G401 (cell line): ENCODE measurements at places on chromosomes 12 and 14. TPM values are rescaled to one million over a fixed set of nuclear protein-coding genes. Genes with fewer than 3 reads are reported as not detected.

DNA sequence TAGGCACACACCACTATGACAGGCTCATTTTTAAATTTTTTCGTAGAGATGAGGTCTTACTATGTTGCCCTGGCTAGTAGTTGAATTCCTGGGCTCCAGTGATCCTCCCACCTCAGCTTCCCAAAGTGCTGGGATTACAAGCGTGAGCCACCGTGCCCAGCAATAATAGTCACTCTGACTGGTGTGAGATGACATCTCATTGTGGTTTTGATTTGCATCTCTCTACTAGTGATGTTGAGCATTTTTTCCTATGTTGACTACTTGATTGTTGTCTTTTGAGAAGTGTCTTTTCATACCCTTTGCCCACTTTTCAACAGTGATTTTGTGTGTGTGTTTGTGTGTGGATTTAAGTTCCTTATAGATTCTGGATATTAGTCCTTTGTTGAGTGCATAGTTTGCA, 26.3 kb downstream of the ATP2A2 start:
- no peak for DNase-seq

DNA sequence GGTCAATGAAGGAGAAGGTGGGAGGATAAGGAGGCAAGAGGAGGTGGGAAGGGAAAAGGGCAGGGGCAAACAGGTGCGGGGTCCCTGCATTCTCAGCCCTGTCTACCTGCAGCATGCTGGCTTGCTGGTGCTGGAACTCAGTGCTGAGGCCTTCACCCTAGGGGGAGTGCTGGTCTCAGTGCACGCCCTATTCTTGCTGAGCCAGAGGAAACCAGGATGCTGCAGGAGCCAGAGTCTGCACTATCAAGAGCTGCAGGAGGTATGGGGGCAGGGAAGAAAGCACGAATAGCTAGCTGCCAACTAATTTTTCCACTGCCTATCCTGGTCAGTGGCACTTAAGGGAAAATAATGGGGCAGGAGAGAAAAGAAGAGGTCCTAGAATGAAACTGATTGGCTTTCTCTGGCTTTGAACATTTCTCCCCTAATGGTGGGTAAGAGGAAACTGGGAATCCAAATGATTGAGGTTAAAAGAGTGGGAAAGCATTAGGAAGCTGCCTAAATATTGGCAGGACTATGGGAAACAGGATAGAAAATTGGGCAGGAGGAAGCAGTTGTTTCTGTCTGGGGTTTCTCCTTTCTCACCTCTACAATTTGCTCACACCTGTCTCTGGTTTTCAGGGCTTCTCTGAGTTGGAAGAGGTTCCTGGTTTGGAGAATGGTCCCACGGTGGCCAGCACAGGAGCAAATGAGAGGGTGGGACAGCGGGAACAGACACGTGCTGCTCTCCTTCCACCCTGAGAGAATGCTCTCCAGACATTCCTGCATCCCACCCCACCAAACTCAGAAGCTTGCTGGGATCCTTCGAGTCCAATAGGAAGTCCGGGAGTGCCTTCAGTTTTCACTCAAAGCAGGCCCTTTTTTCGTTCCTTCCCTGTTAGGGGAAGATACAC, 1.9 kb downstream of the TMEM253 start:
- peak; percentile 24 for DNase-seq

GRCh38 chr12:85669911-85670310, 166.3 kb downstream of the RASSF9 start:
- DNase-seq, result no peak

GRCh38 chr12:4540638-4541037, 1.9 kb downstream of the RAD51AP1 start:
- no peak for DNase-seq

- DNase-seq, result no peak
Observed at GRCh38 chr14:70011098-70011497, 131.9 kb downstream of the SMOC1 start.

- no peak for DNase-seq
Observed at GRCh38 chr14:30855345-30856037, 18.9 kb upstream of the COCH start.

DNA sequence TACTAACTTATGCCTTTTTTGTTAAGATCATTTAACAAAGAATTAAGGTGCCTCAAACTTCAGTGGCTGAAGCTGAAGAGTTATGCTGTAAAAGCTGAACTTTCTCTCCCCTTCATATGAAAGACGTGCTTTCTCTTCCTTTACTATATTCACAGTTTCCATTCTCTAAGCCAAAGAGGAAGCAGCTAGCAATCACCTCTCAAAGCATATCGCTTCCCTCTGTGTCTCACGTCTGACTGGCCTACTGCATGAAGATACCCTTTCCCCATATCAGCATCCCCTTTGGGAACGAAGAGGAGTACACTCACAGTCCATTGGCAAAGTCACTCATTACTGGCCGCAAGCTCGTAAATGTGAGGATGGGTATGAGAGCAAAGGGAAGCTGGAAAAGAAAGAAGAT, 34.9 kb downstream of the SLC11A2 start:
- no peak for DNase-seq

- no peak for DNase-seq
Observed at GRCh38 chr14:56918849-56919574, 108.7 kb upstream of the OTX2 start.

- DNase-seq, result no peak
Observed at GRCh38 chr14:58491593-58491992, 64.1 kb downstream of the KIAA0586 start.

- DNase-seq, result no peak
Observed at GRCh38 chr12:27578689-27579372, 54.8 kb downstream of the PPFIBP1 start.

DNA sequence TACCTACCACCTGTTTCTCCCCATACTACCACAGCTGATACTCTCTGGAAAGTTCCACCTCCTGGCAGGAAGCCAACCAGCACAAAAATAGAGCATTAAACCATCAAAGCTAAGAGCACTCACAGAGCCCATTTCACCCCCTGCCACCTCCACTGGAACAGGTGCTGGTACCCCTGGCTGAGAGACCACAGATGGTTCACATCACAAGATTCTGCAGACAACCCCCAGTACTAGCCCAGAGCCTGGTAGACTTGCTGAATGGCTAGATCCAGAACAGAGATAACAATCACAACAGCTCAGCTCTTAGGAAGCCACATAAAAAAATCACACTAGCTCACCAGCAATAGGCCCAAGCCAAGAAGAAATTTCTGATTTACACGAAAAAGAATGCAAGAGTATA, 855.2 kb downstream of the FSCB start:
- DNase-seq, result no peak

DNA sequence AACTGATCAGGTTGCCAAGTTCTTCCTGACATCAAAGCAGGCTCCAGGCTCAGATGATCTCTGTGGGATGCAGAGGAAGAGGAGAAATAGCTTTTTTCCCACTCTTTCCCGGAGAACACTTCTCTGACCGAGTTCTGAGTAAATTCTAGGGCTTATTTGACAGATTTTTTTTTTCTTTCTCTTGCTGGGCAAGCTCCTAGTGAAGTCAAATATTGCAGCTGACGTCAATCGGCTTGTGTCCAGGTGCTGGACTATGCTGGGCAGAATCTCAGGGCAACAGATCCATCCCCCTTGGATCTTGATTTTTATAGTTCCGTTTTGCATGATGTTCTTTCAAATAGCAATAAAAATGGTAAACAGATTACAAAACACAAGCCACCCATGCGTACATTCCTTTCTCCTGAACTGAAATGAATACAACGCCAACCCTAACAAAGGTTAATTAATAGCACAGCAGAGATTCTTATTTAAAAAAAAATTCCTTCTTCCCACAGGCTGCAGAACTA, 182.2 kb downstream of the NOVA1 start:
- DNase-seq, result peak; percentile 95

DNA sequence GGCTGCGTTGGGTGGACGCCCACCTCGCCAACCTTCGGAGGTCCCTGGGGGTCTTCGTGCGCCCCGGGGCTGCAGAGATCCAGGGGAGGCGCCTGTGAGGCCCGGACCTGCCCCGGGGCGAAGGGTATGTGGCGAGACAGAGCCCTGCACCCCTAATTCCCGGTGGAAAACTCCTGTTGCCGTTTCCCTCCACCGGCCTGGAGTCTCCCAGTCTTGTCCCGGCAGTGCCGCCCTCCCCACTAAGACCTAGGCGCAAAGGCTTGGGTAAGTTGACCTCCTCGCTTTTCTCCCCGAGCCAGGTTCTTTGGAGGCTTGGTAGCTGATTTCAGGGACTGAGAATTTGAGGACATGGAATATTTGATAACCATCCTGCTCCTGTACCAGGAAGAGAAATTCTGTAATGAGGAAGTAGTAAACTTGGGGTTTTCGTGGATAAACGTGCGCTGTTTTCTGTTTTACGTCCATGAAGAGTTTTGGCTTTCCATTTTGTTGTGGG, 530 bp downstream of the APAF1 start:
- peak; percentile 53 for DNase-seq

The SDR9C7 gene
- not detected in 2 replicates for total RNA-seq

The ACVRL1 gene
- total RNA-seq, result 1.8 and 2.9 TPM in 2 replicates

The BICDL1 gene
- total RNA-seq, result 13.5 and 14.2 TPM in 2 replicates
